ENCODE measurements at places on chromosomes 7 and 10.

DNA sequence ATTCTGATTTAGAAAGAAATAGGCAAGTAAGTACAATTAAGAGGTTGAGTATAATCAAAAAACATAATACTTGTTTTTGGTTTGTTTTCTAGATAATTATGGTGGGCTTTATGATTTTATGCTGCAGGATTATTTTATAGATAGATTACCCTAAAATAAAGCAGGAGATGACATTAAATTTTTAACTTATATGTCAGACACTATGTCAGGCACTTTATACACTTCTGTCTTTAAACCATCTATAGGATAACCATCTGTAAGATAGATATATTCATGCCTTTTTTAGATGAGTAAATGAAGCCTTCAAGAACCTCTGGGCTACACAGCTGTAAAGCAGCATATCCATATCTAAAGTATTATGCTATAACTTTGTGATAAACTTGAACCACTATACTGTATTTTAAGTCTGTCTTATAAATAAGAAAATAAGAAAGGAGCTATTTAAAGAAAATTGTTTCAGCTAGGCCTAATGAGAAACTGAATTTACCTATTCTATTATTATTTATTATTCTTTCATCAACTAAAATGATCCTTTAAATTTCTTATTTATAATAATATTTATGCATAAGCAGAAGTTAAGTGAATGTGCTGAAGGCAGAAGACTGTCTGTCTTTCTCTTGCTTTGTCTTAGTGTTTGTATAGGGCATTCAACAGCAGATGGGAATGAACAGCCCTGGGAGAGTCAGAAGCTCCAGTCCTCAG, 94.0 kb downstream of the CPED1 start:
- DNase-seq, result no peak

GRCh38 chr10:44832595-44833390, 78.3 kb upstream of the TMEM72 start:
- no peak for DNase-seq

- DNase-seq, result no peak
Observed at GRCh38 chr10:91335147-91335546, 75.0 kb upstream of the HECTD2 start.

DNA sequence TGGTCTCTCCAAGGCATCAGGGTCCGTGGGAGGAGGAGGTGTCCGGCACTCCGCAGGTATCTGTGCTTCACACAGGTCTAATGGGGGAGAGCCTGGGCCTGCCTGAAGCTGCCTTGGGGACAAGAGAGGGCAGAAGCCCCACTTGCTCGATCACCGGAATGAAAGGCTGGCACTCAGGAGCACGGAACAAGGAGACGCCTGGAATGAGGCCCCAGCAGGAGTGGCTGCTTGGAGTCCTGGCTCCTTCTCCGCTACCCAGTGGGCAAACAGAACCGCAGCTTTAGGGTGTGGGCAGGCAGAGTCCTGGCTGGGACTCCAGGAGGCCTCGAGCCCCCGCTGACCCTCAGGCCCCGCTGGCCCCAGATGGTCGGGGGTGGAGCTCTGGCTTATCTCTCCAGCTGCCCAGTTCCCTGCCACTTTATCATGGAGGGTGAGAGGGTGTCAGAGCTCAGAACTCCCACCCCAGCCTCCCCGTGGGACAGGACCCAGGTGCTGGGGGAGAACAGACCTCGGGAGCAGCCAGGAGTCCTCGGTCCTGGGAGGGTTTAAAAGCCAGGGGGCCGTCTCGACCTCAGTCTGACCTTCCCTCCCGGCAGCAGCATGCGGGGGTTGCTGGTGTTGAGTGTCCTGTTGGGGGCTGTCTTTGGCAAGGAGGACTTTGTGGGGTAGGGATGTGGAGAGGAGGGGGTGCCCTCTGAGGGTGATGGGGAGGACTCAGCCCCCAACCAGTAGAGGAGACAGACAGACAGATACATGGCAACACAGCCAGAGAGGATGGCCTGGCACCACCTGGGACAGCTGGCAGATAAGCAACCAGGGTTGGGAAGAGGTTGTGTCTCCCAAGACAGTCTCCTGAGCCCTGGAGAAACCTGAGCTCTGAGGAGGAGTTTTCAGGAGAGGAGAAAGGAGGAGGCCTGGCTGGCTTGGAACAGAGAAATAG, at the start of gene CPA1:
CPA1 (plus strand) TSS at position 574 of the 940 bp plus-strand sequence; CDS start at position 601, 27 bp downstream.
- DNase-seq, result no peak

- peak; percentile 8 for DNase-seq
Observed at GRCh38 chr7:100407285-100408180, 21.0 kb downstream of the ZCWPW1 start.

DNA sequence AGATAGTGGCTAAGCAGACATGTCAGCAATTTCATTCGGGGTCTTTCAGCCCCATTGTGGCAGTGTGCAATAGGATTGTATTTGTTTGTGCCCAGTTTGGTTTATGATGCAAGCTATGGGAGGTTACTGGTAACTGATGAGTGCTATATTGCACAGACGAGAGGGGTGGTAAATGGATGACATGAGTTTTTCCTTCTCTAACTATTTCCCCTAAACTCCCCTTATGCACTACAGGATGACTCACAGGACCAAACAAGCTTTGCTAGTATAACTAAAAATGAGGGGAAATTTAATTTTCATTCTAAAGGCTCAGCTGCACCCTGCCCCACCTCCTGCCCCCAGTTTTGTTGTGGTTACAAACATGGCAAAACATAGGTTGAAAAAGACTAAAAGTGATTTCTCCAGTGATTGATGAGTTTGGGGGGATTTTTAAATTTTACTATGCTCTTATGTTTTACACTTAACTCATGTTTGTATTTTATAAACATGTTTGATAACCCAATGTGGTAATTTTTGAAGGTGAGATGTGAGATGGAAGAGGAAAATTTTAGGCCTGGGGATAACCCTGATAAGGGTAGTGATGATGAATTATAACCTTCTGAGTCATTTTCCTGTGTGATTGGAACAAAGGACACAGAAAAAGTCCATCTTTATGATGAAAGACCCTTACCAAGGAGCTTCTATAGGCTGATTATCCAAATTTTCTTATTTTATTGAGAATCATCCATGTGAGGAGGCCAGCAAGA, 60.8 kb upstream of the NAMPT start:
- DNase-seq, result peak; percentile 65

DNA sequence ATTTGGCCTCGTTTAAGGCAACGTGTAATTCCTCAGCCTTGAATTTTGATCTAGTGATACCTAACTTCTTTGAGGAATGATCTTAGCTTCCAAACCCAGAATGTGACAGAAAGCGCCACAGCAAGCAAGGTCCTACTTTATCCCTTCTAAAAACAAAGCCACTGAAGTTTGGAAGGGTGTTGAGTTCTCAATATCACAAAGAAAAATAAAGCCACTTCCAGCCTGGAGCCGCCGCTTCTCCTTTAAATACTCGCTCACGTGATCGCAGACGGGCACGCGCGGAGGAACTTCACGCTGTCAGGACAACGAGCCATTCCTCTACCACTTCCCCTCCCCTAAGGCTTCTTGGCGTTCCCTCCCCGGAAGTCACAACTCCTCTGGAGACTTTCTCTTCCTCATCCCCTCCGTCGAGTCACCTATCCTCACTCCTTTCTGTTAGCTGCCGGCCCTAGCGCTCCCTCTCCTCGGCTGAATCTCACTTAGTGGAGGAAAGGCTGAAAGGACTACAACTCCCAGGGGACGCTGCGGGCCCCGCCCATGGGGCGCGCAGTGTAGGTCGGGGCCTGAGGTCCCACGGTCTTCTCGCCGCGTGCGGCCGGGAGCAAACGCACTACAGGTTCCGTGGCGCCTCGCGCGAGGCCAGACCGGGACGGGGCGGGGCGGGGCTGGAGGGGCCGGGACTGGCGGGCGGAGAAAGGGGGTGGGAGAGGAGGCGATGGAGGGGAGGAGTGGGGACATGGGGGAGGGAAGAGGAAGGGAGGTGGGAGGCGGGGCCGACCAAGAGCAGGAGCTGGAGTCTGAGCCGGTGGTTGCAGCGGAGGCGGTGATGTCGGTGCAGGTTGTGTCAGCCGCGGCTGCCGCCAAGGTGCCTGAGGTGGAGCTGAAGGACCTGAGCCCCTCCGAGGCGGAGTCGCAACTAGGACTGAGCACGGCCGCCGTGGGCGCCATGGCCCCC, at the start of gene AHCYL2:
AHCYL2 (plus strand) TSS at position 780 of the 955 bp plus-strand sequence.
- DNase-seq, result peak; percentile 97

GRCh38 chr7:22922307-22922706, 91.6 kb downstream of the HYCC1 start:
- DNase-seq, result no peak

DNA sequence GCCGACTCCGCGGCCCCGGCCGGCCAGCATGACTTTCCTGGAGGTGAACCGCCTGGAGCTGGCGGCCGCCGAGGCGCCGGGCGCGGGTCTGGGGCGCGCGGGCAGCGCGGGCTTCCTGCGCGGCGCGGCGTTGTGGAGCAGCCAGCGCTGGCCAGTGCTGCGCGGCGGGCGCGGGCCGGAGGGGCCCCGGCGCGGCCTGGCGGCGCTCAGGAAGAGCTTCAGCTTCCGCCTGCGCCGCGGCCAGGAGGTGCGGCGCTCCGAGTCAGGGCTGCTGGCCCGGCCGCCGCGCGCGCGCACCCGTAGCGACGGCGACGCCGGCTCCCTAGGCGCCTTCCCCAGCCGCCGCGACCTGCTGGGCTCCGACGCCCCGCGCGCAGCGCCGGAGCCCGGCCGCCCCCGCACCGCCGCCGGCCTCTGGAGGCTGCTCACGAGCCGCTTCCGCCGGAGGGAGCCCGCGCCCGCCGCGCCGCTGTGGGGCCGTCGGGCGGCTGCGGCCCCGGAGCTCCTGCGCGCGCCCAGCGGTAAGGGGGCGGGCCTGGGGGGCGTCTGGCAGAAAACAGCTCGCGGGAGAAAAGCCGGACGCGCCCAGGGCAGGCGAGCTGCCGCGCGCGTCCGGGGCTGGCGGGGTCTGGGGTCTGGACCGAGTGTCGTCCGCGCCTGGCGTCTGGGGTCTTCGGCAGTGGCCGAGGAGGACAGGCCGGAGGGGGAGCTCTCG, 29.0 kb downstream of the AGAP3 start:
- DNase-seq, result peak; percentile 19

GRCh38 chr10:52308251-52309031, 5.6 kb upstream of the DKK1 start:
- no peak for DNase-seq

- DNase-seq, result no peak
Observed at GRCh38 chr7:128021366-128021765, 9.9 kb downstream of the LRRC4 start.

- DNase-seq, result no peak
Observed at GRCh38 chr10:81177651-81178244, 640.0 kb downstream of the SH2D4B start.

GRCh38 chr7:153640586-153640985, 411.6 kb upstream of the DPP6 start:
- DNase-seq, result no peak

DNA sequence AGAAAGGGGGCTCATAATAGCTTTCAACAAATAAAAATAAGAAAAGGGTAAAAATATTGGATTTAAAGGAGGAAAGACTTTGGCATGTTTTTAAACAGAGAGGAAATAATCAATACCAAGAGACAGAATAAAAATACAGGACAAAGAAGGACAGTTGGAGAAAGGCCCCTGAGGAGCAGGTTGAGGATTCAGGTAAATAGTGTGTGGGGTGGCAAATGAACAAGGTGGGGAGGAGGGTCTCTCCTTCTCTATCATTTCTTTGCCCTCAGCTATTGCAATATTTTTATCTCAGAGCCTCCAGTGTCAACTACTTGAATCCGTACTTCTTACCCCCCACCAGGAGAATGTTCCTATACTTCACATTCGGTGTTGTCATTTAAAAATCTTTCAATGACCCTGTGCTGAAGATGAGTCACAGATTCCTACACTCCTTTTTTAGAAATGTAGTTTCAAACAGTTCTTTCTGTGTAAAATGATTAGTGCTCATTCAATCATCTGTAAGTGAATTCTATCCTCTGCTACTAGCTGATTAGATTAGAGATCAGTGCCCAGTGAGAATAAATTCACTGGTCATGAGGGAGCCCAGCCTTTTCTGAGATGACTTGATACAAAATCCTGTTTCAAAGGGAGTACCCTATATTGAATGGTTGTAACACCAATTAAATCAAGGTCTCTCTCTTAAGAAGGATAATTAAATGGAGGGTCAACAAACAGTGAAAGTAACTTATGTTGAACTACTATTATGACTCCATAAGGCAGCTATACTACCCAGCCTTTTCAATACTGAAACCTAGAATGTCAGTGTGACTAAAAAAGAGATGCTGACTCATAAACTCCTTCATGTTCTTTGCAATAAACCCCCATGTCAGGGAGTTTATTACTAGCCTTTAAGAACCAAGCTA, 50.4 kb upstream of the WNT16 start:
- DNase-seq, result no peak

- no peak for DNase-seq
Observed at GRCh38 chr7:126411032-126411820, 841.5 kb downstream of the GRM8 start.

GRCh38 chr10:62733654-62734293, 70.7 kb upstream of the ADO start:
- no peak for DNase-seq

DNA sequence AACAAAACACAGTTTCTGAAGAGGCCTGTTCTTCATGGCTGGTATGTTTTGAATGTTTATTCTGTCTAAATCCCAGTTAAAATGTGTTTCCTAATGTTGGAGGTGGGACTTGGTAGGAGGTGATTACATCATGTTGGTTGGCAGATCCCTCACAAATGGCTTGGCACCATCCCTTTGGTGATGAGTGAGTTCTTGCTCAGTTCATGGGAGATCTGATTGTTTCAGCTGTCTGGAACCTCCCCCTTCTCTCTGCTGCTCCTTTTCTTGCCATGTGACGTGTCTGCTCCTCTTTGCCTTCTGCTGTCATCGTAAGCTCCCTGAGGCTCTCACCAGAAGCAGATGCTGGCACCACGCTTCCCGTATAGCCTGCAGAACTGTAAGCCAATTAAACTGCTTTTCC, 383.6 kb upstream of the TPK1 start:
- DNase-seq, result no peak

GRCh38 chr7:131890176-131890575, 333.7 kb upstream of the PODXL start:
- no peak for DNase-seq

DNA sequence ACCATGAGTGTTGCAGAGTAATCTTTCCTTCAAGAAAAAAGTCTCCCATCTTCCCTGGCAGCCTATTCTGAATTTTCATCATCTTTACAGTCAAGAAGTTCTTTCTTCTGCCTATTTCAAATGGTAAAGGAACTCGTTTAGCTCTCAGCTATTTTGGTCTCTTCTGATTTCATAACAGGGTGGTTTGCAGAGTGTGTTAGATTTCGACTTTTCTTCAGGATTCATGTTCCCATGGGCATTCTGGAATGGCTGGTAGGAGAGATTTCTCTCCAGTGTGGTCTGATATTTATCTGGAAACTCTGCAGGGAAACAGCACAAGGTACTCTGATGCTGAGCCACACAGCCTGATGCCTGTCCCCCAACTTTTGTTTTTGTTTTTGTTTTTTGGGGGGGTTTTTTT, 111.1 kb upstream of the FAM171A1 start:
- no peak for DNase-seq

DNA sequence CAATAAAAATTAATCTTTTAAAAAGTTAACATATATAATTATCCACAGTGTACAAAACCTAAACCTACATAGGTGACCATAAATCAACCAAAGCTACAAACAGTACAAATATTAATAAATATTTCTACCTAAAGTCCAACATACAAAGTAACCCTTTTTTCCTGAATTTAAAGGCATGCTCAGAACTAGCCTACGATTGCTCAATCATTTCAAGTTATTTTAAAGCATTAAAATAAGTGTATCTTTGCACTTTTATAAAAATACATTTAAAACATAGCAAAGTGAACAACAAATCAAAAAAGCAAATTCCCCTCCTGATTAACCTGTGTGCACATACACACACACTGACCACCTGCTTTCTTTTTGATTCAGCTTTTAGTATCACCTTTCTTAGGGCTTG, 202.2 kb downstream of the PARD3 start:
- DNase-seq, result no peak

GRCh38 chr7:156827587-156828203, 65.3 kb downstream of the LMBR1 start:
- DNase-seq, result no peak

Data from stimulated activated naive CD4-positive, alpha-beta T cell treated with Interleukin-2 at 50 U/mL for 16 hours (primary cell).